Stimulated activated CD8-positive, alpha-beta memory T cell treated with anti-CD3 and anti-CD28 coated beads, Interleukin-15, amount 100 ng/mL, for 4 hours (primary cell): ENCODE measurements at places on chromosomes 5 and 9.

DNA sequence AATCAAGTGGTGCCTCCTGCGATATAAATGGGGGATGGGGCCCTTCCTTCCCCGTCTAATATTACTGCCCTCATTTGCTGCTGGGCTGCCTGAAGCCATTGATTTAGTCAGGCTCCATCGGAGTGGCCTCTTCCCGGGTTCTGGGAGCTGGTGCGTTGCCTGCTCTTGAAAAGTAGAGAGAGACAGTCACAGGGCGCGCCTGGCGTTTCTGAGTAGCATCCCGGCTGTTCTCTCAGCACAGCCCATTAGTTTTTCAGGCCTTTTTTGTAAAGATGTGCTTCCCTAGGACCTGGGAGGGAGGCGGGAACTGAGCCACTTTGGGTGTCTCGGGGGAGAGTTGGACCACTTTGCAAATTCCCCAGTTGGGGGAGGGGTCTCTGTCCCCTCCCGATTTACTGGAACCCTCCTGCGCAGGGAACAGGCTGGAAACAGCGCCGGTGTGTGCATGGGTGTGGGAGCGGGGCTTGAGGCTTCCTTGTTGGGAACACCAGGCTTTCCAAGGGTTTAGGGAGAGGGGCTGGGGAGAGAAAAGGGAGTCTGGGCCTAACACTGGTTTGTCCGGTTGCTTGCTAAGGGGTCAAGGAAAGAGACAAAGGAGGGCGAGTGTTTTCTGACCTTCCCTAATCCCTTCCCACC, 4.7 kb downstream of the PRDM6 start:
- no peak for DNase-seq

DNA sequence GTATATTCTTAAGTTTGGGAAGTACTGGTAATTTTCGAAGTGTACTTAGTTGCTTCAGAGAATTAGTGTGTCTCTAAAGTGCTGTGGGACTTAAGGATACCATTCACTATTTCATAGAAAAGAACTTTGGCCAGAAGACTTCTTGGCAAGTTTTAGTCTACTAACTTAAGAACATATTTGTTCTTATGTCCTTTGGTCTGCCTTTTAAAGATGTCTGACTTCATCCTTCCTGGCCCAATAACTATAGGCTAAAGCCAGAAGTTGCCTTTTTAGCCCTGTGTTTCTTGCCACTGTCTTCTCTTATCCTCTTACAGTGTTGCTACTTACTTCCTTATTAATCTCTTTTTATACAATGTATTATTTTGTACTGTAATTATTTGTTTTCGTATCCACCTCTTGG, 6.3 kb downstream of the RBM27 start:
- no peak for DNase-seq

DNA sequence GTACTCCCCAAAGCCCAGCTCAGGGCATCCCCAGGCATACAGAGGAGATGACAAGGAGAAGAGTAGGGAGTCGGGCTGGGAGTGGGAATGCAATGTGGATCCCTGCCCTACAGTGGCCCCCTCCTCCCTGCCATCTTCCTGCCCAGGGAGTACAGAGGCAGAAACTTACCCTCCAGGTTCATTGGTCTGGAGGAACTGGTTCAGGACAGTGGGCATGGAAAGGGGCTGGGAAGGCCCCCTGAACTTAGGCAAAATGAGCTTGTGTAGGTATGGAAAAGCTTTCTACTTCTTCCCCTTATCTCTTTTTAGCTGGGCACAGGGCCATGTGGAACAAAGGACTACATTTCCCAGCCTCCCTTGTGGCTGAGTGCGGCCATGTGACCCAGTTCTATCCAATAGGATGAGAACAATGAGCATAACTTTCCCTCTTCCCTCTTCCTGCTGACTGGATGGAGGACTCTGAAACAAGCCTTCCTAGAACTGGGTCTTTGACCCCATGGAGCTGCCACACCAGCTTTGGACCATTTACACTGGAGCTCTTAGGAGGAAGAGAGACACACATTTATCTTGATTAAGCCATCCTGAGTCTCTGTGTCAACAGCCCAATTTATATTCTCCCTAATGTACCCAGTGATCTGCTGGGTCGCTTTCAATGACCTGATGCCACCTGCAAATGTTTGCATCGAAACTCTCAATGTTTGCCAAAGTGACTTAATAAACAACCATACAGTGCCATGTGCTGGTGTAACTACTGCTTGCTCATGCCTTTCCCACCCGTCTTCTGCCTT, 25.0 kb upstream of the HMCN2 start:
- DNase-seq: no peak

GRCh38 chr5:132466433-132467286, 23.9 kb downstream of the IRF1 start:
- no peak for DNase-seq

DNA sequence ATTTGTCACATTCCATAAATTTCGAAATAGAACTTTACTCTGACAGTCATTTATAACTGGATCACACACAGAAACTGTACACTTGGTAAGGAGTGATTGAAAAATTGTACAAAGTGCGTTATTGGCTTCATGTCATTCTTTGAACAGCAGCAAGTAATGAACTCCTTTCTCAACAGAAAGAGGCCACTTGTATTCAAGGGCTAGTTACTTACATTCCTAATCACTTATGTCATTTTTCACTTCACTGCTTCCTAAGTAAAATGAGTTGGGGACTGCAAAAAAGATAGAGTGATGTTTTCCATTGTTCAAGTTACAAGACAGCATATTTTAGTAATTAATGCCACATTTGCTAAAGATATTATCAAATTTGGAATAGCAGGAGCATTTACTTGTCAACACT, 893.2 kb downstream of the DTWD2 start:
- no peak for DNase-seq

DNA sequence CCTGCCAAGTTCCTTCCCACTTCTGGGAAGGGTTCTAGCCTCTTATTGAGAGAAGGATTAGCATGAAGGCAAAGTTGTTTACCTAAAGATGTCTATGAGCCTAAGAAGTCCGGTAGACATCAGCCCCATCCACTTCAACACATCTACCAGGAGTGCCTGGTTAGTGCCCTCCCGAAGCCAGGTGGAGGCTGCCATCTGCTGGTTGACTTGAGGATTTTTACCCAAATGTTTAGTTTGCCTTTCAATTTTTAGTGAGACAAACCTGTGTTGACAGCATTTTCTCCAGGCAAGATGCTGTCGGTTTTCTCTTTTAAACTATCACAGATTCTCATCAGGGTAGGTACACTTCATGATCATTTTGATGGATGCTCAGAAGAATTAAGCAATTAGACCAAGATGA, 83.6 kb upstream of the TNFSF8 start:
- DNase-seq: peak; percentile 48

DNA sequence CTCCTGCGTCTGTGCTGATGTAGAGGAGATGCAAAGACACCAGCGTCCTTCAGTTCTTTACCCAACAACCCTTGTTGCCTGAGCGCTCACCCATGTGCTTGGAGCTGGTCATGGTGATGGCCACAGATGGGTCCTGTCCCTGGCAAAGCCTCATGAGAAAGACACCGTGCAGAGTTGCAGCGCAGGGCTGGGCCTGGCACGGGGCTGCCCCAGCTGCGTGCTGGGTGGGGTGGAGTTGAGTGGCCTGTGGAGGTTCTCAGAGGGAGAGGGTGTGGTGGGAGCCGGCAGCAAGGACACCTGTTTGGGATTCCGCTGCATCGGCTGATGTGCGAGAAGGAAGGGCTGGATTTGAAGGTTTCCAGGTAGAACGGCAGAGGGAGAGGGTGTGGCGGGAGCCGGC, 125.2 kb upstream of the CACNA1B start:
- DNase-seq: no peak

GRCh38 chr5:5560016-5560415, 137.5 kb downstream of the ICE1 start:
- no peak for DNase-seq
